ENCODE measurements at places on chromosomes 12 and 14.

GRCh38 chr12:12441429-12441807, 84.5 kb downstream of the BORCS5 start:
- DNase-seq = no peak

DNA sequence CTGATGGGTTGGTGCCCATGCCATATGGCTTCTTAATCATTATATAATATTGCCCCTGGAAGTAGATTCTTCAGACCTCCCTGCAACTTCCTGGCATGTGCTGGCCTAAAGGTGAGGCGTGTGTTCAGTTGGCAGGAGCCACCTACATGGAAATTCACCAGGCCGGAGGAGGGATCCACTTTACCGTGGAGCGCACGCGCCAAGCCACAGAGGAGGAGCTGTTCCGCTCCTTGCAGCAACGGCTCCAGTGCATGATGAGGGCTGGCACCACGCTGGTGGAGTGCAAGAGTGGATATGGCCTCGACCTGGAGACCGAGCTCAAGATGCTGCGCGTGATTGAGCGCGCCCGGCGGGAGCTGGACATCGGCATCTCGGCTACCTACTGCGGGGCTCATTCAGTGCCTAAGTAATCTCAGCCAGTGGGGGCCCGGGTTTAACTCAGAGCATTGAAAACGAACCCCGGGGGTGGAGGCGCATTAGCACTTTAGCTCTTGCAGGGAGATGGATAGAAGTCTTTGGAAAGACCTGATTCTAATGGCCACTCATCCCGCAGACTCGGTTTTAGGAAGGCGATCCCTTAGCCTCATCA, 13.5 kb downstream of the AMDHD1 start:
- DNase-seq = no peak

DNA sequence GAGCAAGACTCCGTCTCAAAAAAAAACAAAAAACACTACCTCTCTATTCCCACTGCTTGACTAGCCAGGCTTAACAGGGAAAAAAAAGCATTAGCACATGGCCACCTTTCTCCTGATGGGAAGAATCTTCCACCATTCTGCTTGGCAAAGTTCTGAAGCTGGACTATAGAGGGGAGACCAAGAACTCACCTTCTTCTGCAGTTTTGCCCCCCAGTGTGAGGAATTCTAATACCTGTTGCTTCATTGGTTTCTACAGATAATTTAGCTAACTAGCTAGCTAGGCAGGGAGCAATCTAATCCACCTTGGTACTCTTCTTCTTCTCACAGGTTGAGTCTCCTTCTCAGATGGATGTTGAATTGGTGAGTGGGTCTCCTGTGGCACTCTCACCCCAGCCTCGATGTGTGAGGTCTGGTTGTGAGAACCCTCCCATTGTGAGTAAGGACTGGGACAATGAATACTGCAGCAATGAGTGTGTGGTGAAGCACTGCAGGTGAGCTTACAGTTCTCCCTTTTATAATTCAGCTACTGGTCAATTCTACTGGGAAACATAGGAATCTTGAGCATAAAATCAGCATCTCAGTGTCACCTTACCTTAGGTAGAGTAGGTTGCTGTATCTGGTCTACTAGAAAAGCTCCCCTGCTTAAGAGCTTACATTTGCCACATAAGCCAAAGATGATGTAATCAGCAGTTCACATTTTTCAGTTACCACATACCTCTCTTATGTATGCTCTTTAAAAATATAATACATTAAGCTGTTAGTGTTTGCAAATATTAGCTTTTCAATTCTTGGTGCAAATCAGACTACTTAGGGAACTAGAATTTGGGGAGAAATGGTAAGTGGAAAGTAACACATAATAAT, 16.0 kb downstream of the METTL3 start:
- DNase-seq = no peak

GRCh38 chr14:52806115-52806514, 14.7 kb upstream of the GNPNAT1 start:
- DNase-seq = no peak

GRCh38 chr12:84840356-84840755, 72.2 kb downstream of the SLC6A15 start:
- no peak for DNase-seq

GRCh38 chr12:109832541-109833306, 474 bp downstream of the TRPV4 start:
- DNase-seq = no peak

GRCh38 chr14:93026339-93026738, 89.4 kb downstream of the ITPK1 start:
- DNase-seq = no peak

All from suppressor macrophage treated with lipopolysaccharide for 4 hours (primary cell).